ENCODE measurements at places on chromosomes 13 and 19. TPM values are rescaled to one million over a fixed set of nuclear protein-coding genes. Genes with fewer than 3 reads are reported as not detected.
A peak's percentile ranks its signal among the peaks of the same experiment; 100 is the strongest.

- DNase-seq, result peak; percentile 54
These were observed 2.7 kb downstream of the TNPO2 start for GRCh38 chr19:12720851-12721655.

DNA sequence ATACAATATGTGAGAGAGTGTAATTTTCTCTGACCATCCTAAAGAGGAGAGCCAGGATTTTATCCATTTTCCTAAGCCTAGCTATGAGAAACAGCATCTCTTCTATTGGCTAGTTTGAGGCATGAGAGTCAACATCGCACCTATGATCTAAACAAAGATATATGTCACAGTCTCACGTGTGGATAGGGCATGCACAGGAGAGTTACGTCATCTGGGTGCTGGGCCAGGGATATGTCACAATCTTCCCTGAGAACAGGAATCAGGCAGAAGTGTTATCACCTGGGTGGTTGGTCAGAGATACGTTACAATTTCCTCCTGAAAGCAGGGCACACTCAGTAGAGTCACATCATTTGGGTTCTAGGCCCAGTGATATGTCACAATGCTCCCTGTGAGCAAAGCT, 53.9 kb upstream of the ZNF730 start:
- DNase-seq, result no peak

DNA sequence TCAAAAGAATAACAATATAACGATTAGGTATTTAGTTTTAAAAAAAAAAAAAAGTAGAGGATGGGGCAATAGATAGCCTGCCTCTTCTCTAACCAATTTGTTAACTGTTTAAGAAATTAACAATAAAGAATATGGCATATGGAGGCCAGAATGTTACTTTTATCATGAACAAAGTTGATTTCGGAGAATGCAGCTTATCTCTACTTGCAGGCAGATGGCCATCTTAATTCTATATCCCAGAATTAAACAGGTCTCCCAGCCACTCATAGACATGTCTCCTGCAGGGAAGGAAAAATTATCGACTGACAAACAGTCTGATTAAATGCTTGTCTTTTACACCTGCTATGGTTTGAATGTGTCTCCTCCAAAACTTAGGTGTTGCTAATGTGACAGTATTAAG, 96.6 kb downstream of the SLC25A15 start:
- DNase-seq, result no peak

GRCh38 chr19:45931055-45931454, 16.5 kb upstream of the NANOS2 start:
- no peak for DNase-seq

- no peak for DNase-seq
These were observed 29.4 kb upstream of the KDM4B start for GRCh38 chr19:4939466-4939865.

- no peak for DNase-seq
These were observed 56.1 kb downstream of the LRCH1 start for GRCh38 chr13:46609052-46609451.

DNA sequence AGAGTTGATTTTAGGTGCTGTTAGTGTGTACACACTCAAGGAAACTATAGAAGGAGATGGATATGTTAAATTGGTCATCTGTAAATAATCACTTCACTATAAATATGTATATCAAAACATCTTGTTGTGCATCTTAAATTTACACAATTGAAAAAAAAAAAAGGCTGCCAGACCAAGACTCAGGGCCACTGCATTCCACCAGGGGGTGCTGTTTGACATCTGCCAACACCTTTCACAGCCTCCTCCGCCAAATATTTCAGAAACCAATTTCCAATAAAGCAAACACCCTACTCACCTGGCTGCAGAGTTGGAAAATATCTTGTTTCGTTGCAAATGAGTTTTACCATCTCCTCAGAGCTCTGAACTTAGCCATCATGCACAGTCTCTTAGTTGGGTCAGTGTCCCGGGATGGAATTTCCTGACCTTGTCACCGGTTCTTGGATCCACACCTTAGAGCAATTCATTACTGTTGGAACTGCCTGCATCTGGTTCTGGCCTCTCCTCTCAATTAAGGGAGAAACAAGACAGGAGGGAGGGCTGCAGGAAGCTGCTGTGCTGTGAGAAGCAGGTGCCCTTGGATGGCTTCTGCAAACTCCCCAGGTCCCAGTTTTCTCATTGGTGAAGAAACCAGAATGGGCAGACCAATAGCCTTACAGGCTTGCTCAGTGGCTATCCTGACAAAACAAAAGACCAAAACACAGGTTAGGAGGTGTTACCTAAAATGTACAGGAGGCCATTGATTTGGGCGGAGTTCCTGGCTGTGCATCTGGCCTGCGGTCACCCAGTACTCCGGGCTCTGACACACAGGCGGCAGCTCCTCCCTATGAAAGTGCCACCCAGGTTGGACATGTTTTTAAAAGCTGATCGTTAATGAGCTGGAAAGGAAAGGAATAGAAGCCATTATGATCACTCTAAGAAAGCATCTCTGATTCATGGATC, 746.6 kb downstream of the UQCRFS1 start:
- DNase-seq, result peak; percentile 77

DNA sequence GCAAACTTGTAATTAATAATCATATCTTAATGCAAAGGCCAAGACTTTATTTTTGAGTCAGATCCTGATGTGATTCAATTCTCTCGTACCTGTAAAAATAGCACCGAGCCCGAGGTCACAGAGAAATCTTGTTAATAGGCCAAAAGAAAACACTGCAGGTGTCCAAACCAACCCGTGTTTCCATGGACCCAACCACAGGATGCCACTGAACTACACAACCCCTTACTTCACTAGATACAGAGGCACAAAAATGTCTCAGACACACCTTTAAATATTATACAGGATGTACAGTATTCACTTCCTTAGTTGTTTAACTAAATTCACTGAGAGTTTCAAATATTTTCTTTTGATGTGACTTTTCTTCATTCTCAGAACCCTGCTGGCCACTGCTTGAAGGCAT, 530.9 kb downstream of the MYO16 start:
- DNase-seq, result no peak

The TMEM59L gene
- total RNA-seq, result not detected

The SIGLEC12 gene
- total RNA-seq, result 0.53 TPM

The LSR gene
- 25.5 TPM for total RNA-seq
